ENCODE measurements at places on chromosomes 16 and 17.
A peak's percentile ranks its signal among the peaks of the same experiment; 100 is the strongest.

DNA sequence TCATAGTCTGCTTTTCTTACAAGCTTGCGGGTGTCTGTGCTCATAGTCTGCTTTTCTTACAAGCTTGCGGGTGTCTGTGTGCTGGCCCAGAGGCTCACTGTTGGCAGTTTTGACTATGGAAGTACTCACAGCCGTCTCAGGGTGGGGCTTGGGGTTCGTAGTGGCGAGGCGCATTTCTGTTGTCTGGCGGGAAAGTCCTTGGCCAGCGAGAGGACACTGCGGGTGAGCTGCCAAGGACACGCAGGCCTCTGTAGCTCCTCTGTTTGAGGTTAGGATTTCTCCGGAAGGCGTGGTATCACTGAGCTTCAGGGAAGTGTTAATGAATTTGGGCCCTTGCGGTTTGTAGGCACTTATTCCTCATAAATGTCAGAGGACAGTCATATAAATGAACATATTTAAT is 13.5 kb downstream of the TBCD start:
- no peaks in the 10 kb centered on the region for H3K27me3 ChIP-seq
- no peaks in the 10 kb centered on the region for H3K4me1 ChIP-seq
- H3K36me3 ChIP-seq = peaks cover 14% of the 10 kb centered on the region
- H3K27ac ChIP-seq = no peak overlapping the region
- DNase-seq = no peak
- no peak overlapping the region for H3K4me3 ChIP-seq

DNA sequence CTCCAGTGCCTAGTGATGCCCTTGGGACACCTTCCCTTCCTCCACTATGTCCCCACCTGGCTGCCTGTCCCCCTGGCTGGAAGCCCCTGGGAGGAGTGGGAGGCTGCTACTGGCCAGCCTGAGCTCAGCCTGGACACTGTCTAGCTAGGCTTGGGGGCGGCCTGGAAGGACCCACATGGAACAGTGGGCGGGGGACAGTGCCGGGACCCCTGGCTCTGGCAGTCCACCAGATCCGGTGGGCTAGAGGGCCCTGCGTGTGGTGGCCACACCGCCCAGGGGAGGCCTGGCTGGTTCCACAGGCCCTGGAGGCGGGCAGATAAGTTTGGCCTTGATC is 388.0 kb upstream of the TNRC6C start:
- H3K27ac ChIP-seq = no peak overlapping the region
- H3K4me1 ChIP-seq = no peaks in the 10 kb centered on the region
- H3K27me3 ChIP-seq = no peaks in the 10 kb centered on the region
- no peak for DNase-seq
- no peaks in the 10 kb centered on the region for H3K36me3 ChIP-seq

- no peaks in the 10 kb centered on the region for H3K27me3 ChIP-seq
- DNase-seq = no peak
- no peaks in the 10 kb centered on the region for H3K36me3 ChIP-seq
These were observed 28.1 kb downstream of the GRIN2C start for GRCh38 chr17:74831444-74832146.

GRCh38 chr17:5800131-5800530 is 215.8 kb upstream of the NLRP1 start:
- H3K27ac ChIP-seq = no peak overlapping the region
- no peaks in the 10 kb centered on the region for H3K36me3 ChIP-seq
- H3K27me3 ChIP-seq = no peaks in the 10 kb centered on the region
- no peak overlapping the region for H3K4me3 ChIP-seq

DNA sequence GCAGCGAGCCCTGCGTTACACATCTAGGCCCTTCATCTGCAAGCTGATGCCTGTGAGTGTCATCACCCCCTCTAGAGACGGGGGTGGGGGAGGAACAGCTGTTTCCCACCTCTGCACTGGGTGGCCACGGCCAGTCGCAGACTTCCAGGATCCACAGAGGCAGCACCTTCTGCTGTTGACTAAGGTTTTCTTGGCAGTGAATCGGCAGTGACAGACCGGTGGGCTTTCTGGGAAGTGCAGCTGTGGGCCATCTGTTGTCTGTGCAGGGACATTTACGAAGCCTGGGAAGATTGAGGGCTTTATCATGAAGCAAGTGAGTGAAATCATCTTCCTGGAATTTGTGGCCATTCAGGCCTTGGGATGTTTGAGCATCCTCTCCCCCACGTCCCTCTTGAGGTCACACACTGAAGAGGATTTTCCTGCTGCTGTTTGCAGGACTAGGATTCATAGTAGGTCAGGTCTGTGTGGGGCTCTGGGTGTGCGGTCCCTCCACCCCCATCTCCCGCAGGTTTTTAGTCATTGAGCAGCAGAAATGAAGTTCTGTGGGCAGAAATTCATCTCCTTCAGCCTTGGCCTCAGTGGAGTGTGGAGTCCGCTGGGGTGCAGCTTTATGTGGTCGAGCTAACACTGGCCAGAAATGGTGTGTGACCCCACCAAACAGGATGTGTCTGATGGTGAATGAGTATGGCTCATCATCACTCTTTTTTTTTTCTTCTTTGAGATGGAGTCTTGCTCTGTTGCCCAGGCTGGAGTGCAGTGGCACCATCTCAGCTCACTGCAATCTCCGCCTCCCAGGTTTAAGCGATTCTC is 12.0 kb downstream of the PGS1 start:
- H3K27me3 ChIP-seq = no peaks in the 10 kb centered on the region
- DNase-seq = no peak
- H3K36me3 ChIP-seq = no peaks in the 10 kb centered on the region
- H3K27ac ChIP-seq = no peak overlapping the region
- no peak overlapping the region for H3K4me3 ChIP-seq

DNA sequence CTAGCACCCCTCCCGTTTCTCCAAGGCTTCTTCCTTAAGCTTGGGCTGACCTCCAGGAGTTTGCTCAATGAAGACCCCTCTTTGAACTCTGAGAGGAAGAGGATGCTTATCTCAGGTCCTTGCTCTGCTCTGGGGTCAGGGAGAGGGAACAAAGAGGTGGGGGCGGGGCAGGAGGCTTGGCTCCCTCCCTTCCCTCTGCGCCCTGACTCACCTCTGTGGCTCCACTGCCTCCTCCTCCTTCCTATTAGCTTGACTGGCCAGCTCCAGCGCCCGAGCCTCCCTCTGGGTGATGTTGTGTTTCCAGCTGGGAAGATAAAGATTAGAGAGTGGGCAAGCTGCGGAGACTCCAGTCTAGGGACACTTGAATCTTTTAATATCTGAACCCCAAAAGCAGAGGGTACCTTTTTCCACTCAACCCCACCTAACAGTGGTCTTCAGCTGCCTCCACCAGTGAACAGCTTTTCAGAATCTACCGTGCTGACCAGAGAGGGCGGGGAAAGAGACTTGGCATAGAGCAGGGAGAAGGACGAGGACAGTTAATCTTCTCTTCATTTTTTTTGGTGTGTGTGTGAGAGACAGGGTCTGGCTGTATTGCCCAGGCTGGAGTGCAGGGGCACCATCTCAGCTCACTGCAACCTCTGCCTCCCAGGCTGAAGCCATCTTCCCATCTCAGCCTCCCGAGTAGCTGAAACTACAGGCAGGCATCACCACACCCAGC is 6.7 kb downstream of the GIP start:
- no peaks in the 10 kb centered on the region for H3K36me3 ChIP-seq
- H3K4me3 ChIP-seq = no peak overlapping the region
- peaks cover 3% of the 10 kb centered on the region for H3K27me3 ChIP-seq
- H3K27ac ChIP-seq = no peak overlapping the region
- DNase-seq = no peak

GRCh38 chr17:7853691-7854038 is 1.2 kb upstream of the TMEM88 start:
- H3K27me3 ChIP-seq = no peaks in the 10 kb centered on the region
- peaks cover 13% of the 10 kb centered on the region for H3K4me1 ChIP-seq
- peak; percentile 30 for DNase-seq
- H3K36me3 ChIP-seq = peaks cover 24% of the 10 kb centered on the region
- no peak overlapping the region for H3K27ac ChIP-seq

- H3K27ac ChIP-seq = no peak overlapping the region
- H3K36me3 ChIP-seq = no peaks in the 10 kb centered on the region
- no peak for DNase-seq
- H3K4me1 ChIP-seq = no peaks in the 10 kb centered on the region
- H3K27me3 ChIP-seq = no peaks in the 10 kb centered on the region
- no peak overlapping the region for H3K4me3 ChIP-seq
These were observed 32.2 kb downstream of the CHP2 start for GRCh38 chr16:23786964-23787561.

DNA sequence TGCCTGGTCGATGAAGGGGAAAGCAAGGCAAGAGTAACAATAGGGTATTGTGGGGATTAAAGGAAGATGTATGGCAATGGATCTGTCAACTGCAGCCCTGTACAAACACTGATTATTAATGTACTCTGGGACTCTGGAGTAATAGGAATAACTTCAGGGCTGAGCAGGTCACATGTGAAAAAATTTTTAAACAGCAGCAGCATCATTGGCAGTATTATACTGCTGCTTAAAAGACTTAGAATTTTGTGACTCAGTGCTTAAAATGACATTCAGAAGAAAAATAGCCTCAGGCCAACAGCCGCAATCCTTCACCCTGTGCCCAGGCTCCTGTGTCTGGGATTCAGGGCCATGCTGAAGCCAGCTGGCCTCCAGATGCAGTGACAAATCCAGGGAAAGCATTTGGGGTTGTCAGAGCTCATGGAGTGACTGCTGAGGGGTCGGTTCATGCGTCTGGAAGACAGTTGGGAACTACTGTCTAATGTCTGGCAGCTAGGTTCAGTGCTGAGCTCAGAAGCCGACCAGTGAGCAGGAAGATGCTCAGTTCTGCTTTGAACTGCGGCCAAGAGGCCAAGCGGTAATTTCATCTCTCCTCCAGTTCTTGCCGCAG is 22.2 kb downstream of the TEX2 start:
- H3K27me3 ChIP-seq = no peaks in the 10 kb centered on the region
- no peak overlapping the region for H3K4me3 ChIP-seq
- DNase-seq = no peak
- H3K4me1 ChIP-seq = peaks cover 7% of the 10 kb centered on the region
- no peaks in the 10 kb centered on the region for H3K36me3 ChIP-seq
- peak overlapping the region; percentile 33 for H3K27ac ChIP-seq

GRCh38 chr16:6558661-6559060 is 774.0 kb upstream of the RBFOX1 start:
- H3K27ac ChIP-seq = no peak overlapping the region
- no peak for DNase-seq
- H3K27me3 ChIP-seq = no peaks in the 10 kb centered on the region
- H3K36me3 ChIP-seq = no peaks in the 10 kb centered on the region
- H3K4me3 ChIP-seq = no peak overlapping the region

- H3K27me3 ChIP-seq = no peaks in the 10 kb centered on the region
- no peak overlapping the region for H3K4me3 ChIP-seq
- H3K36me3 ChIP-seq = no peaks in the 10 kb centered on the region
- no peak for DNase-seq
- H3K27ac ChIP-seq = no peak overlapping the region
These were observed 2.7 kb downstream of the ZZEF1 start for GRCh38 chr17:4140125-4140524.

GRCh38 chr16:86516623-86517003 is 6.3 kb downstream of the FOXF1 start:
- H3K27ac ChIP-seq = no peak overlapping the region
- DNase-seq = no peak
- no peaks in the 10 kb centered on the region for H3K27me3 ChIP-seq
- H3K4me3 ChIP-seq = no peak overlapping the region
- H3K36me3 ChIP-seq = no peaks in the 10 kb centered on the region

GRCh38 chr16:72369274-72369673 is 197.3 kb upstream of the PMFBP1 start:
- no peak overlapping the region for H3K4me3 ChIP-seq
- no peaks in the 10 kb centered on the region for H3K4me1 ChIP-seq
- no peak overlapping the region for H3K27ac ChIP-seq
- no peaks in the 10 kb centered on the region for H3K27me3 ChIP-seq
- no peaks in the 10 kb centered on the region for H3K36me3 ChIP-seq
- no peak for DNase-seq

- H3K4me3 ChIP-seq = no peak overlapping the region
- H3K27me3 ChIP-seq = no peaks in the 10 kb centered on the region
- H3K4me1 ChIP-seq = no peaks in the 10 kb centered on the region
- H3K27ac ChIP-seq = no peak overlapping the region
- H3K36me3 ChIP-seq = no peaks in the 10 kb centered on the region
- no peak for DNase-seq
These were observed 35.1 kb downstream of the MARF1 start for GRCh38 chr16:15607700-15608396.

DNA sequence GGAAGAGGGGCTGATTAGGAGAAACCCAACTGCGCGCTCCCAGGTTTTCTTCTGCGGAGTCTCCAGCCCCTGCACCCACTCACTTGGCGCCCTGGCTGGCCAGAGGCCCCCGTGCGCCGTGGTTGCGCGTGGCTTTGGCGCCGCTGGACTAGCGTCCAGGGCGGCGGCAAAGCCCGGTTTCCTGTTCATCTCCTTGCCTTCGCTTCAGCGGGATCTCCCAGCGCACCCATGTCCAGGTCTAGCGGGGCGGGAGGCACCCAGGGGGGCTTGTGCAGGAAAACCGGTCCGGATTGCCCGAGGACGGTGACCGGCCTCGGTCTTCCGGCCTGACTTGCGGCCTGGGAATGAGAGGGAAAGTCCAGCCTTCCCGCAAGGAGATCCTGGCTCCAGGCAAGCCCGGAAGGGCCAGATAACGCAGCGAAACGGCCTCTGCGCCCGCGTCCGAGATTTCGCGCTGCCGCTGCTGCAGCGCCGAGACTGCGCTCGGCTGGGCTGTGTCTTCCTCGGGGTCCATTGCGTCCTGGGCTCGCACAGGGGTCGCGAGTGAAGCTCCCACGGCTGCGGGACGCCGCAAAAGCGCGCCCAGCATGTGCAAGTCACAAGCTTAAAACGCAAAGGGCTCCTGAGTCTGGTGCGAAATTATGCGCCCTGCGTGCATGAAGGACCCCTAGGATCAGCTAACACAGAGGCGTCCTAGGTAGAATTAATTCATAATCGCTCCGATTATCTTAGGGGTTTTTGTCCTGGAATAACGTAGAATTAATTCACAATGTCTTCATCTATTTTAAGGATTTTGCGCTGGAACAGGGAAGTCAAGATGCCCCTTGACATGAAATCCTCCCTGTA is 5.7 kb downstream of the FOXF1 start:
- no peaks in the 10 kb centered on the region for H3K27me3 ChIP-seq
- H3K4me3 ChIP-seq = no peak overlapping the region
- no peaks in the 10 kb centered on the region for H3K36me3 ChIP-seq
- no peak for DNase-seq
- no peak overlapping the region for H3K27ac ChIP-seq

DNA sequence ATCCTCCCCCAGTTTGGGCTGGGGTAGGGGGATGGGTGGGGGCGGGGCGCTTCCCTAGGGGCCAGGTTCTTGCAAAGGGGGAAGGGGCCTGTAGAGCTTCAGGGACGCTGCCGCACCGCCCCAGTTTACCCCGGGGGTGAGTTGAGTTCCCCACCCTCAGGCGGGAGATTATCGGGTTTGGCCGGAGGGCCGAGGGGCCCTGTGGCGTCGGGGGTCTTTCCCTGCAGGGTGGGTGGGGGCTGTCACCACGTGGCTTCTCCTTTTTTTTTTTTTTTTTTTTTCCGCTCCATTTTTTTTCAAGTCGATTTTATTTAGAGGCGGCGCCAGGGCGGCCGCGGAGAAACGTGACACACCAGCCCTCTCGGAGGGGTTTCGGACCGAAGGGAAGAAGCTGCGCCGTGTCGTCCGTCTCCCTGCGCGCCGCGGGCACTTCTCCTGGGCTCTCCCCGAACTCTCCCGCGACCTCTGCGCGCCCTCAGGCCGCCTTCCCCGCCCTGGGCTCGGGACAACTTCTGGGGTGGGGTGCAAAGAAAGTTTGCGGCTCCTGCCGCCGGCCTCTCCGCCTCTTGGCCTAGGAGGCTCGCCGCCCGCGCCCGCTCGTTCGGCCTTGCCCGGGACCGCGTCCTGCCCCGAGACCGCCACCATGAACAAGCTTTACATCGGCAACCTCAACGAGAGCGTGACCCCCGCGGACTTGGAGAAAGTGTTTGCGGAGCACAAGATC is at the start of gene IGF2BP1:
Gene IGF2BP1 (plus strand): TSS at position 283 of the 724 bp plus-strand sequence. CDS start 361 bp downstream, at position 644.
- H3K27me3 ChIP-seq = peaks cover 43% of the 10 kb centered on the region
- no peaks in the 10 kb centered on the region for H3K4me1 ChIP-seq
- peak within 1 kb of the TSS; percentile 9 for H3K4me3 ChIP-seq
- no peak within 1 kb of the TSS for H3K27ac ChIP-seq
- H3K36me3 ChIP-seq = no peaks in the 10 kb centered on the region

Measured in pancreas (tissue), 10 donors.